Diencephalon (tissue), 1 donor: ENCODE measurements at places on chromosomes 7 and 10. TPM values are rescaled to one million over a fixed set of nuclear protein-coding genes. Genes with fewer than 3 reads are reported as not detected.

Gene SGPL1
- 43.1 TPM for total RNA-seq

Gene SORCS1
- 30.2 TPM for total RNA-seq

Gene CPED1
- total RNA-seq, result 4.4 TPM

Gene STOX1
- 15.7 TPM for total RNA-seq

Gene VSTM4
- total RNA-seq, result 7.8 TPM

Gene DEPP1
- 6.2 TPM for total RNA-seq

Gene GIMAP6
- total RNA-seq, result 6.9 TPM

Gene LIPF
- not detected for total RNA-seq

Gene ATP5F1C
- 322 TPM for total RNA-seq
